ENCODE measurements at places on chromosomes 6 and 20.

GRCh38 chr6:75489025-75489424 lies 4.6 kb downstream of the FILIP1 start:
- DNase-seq, result no peak

DNA sequence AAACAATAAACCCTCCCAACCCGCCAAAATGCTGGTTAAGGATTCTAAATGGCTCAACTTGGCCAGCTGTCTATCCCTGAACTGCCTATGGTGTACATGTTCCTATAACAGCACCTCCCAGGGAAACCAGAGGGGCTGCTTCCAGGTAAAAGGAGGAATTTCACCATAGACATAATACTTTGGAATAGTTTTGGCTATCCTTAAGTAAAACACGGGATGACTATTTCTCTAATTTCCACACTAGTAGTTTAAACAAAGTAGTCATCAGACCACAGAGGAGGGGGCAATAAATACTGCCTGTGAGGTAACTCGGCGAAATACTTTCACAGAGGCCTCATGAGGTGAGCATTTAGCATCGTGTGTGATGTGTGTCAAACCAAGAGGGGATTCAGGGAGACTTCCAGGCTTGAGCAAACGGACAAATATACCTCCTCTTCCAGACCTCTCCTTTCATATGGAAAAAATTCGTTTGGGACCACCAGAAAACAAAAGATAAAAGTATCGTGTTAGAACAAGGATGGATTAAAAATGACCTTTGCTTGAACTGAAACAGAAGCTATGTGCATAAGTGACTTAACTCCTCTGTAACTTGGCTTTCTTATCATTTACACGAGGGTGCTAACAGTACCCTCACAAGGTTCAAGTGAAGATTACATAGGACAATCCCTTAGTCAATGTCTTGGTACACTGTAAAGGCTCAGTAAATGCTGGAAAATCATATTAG lies 1.0 kb upstream of the XRN2 start:
- no peak for DNase-seq

- DNase-seq, result no peak
Measured at GRCh38 chr6:89542866-89543265, 95.7 kb downstream of the LYRM2 start.

DNA sequence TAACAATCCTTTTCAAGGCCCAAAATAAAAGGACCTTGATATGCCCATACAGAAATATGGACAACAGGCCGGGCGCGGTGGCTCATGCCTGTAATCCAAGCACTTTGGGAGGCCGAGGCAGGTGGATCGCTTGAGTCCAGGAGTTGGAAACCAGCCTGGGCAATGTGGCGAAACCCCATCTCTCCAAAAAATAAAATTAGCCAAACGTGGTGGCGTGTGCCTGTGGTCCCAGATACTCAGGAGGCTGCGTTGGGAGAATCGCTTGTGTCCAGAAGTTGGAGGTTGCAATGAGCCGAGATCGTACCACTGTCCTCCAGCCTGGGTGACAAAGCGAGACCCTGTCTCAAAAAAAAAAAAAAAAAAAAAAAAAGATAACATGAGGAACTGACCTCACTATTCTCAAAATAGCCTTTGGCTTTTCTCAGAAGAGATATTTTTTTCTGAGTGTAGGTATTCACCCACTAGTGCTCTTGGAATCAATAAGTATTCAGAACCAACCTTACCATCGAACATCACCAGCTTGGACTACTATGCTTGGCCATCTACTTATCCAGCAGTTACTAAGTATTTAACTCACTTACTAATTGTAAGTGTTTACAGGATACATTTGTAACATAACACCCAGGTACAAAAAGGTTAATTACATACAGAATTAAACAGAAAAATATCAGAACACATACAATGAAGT lies 99.2 kb downstream of the OR2B2 start:
- no peak for DNase-seq

GRCh38 chr6:11622156-11622555 lies 84.6 kb downstream of the TMEM170B start:
- DNase-seq, result no peak

GRCh38 chr20:4788314-4788713 lies 66.6 kb downstream of the PRND start:
- DNase-seq, result no peak

DNA sequence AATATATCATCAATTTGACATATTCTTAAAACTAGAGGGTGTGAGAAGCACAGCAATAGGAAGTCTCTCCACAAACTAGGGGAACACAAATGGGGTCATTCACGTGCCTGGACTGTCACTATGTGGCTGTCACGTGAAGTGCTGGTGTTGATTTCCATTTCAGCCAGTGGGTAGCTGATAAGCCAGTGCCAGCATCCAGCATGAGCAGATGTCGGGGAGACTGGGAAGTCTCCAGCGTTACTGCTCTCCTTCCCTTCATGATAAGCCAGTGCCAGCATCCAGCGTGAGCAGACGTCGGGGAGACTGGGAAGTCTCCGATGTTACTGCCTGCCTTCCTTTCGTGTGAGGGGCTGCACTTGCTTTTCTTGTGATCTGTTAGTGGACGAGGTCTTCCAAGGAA lies 5.6 kb upstream of the SLC17A9 start:
- DNase-seq, result no peak

DNA sequence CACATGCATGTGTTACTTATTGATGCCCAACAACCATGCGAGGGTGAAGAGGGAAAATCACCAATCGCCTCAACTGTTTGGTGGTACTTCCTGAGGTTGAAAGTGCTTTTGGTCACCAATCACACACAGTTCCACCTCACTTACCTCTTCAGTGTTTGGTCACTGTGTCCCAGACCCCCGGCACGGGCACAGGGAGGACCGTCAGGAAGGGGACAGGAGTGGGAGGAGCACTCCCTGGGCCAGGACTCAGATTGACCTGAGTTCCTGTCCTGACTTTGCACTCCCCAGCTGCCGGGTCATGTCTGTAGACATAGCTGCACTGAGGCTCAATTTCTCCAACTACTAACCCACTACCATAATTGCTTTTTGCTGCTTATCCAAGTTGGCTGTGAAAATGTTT lies 74.2 kb upstream of the PBOV1 start:
- DNase-seq, result no peak

DNA sequence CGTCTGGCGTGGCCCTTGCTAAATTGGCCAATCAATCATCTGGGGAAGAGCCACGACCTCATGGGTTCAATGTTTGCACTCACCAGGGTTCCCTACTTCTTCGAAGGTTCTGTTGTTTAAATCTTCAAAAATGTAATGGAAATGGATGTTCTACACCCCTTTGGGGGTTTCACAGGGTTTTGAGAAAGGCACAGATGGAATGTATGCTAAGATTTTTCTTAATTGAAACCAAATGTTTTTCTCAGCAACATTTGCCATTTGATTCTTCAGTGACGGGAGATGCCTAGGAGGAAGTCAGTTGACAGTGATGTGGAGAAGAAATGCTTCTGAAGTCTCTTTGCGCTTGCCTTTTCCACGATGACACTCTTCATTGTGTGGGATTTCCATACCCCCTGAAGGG lies 312.3 kb downstream of the ESR1 start:
- no peak for DNase-seq

DNA sequence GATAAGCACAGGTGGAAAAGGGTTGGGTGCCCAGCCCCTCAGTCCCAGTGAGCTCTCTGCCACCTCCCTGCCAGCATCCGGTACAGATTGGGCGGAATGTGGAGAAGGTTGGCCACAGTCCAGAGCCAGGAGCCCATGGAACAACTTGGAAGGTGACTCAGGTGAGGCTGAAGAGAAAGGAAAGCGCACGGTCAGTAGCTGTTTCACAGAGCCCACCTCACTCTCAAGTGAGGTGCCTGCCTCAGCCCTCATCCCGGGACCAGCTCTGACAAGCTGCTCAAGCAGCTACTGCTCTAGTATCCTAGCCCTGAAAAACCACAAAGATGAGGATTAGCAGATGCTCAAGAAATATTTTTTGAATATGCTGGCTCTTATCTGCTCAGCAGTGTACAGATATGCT lies 1.1 kb upstream of the MMP24OS start:
- DNase-seq, result no peak

- DNase-seq, result no peak
Measured at GRCh38 chr6:7328243-7328642, 15.2 kb upstream of the SSR1 start.

GRCh38 chr20:44598423-44599305 lies 16.3 kb downstream of the PKIG start:
- DNase-seq, result no peak

DNA sequence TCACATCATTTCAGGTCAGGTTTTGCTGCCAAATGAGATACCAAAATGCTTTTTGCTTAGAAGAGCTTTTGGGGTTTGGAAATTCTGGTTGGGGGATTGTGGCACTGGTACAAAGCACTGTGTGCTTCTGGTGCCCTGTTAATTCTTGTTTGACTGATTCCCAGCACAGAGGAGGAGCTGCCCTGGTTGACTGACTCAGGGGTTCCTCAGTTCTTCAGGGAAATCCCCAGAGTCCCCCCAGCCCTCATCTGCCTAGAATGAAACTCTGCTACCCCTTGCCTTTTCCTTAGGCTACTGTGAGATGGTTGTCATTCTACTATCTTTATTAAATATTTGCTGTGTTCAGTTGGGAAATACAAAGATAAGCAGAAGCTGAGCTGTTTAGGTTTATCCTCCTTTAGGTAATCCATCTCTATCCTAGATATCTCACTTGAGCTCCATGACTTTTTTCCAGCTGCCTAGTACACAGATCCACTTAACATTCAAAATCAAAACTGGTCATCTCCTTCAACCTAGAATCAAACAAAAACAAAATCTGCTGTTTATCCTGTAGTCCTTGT lies 24.9 kb upstream of the TSPYL1 start:
- no peak for DNase-seq

DNA sequence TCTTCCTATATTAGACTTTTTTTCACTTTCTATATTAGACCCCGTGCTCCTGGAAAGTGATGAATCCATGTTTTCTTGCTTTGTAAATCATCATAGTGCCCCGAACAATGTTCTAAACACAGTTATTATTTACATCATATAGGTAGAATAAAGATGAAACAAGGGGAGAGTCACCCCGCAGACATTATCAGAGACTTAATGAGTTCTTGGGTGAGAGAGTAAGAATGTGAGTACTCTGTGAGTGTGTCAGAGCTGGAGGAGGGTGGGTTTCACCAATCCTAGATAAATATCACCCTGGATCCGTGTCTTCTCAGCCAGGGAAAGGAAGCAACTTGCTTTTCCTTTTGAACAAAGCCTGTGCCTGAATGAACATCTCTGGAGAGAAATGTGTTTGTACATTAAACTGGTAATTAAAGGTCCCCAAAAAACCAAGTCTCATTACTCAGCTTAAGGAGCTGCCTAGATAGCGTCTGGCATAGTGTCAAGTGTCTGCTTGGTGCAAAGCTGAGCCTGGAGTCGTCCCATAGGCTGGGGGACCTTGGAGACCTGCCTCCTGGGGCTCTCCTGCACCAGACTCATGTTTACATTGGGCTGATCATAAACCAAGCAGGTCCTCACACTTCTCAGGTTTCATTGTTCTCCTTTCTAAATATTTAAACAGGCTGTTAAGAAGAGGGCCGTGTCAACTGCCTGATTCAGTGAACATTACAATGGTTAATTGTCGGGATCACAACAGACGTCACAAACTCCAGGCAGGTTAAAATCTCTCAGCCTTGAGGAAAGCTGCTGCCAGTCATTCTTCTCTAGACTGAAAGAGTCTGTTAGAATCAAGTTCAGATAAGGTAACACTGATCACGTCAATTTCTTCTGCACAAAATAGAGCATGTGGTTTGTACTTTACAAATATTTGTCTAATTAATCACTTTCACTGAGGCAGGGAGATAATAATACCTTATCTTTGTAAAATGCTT lies 179.7 kb upstream of the MYLIP start:
- DNase-seq, result no peak

DNA sequence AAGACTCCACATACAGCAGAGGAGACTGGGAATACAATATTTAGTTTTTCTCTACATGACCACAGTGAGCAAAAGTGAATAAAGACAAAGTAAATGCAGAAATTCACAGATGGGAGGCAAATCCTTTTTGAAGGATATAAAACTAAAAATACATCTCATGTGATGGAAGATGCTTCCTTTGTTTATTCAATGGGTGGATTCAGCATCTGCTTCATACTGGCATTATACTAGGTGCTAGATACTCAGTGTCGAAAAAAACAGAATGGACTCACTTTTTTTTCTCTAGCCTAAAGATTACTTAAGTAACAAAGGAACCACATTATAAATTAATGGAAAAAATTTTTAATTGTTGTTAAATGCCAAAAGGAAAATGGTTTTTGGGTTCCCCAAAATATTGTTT lies 216.2 kb downstream of the TRDN start:
- DNase-seq, result no peak

DNA sequence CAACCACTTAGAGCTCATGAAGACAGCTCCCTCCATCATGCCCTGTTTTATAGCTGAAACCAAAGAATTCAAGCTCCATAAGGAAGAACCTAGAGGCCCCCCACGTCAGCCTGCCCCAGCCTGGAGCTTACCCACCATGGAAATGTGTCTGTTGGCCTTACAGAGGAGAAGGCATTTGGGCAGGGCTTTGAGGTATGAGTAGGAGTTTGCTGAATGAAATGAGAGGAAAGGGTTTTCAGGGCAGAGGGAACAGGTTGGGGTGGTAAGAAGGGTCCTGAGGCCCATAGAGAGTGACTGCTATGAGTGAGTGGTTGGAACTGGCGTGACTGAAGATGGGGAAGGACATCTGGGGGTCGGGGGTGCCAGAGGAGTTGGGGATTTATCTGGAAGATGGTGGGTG lies 12.7 kb upstream of the GATA5 start:
- no peak for DNase-seq

GRCh38 chr20:63082308-63082938 lies 75.7 kb upstream of the BHLHE23 start:
- no peak for DNase-seq

DNA sequence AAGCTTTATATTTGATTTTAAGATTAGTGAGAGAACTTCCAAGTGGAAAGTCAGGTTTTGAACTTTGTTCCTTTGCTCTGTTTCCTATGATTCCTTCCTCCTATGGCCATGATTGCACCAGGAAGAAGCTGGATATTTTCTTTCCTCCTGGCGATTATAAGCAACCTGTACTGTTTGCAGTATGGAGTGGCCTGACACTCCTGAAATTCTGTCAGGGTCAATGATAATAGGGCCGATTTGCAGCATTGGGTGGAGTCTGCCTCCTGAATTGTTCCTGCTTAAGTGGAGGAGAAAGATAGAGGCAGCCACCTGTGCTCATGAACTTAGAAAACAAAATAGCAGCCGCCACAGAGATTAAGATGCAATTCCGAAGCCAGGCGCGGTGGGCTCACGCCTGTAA lies 9.8 kb upstream of the FAM217A start:
- DNase-seq, result no peak

DNA sequence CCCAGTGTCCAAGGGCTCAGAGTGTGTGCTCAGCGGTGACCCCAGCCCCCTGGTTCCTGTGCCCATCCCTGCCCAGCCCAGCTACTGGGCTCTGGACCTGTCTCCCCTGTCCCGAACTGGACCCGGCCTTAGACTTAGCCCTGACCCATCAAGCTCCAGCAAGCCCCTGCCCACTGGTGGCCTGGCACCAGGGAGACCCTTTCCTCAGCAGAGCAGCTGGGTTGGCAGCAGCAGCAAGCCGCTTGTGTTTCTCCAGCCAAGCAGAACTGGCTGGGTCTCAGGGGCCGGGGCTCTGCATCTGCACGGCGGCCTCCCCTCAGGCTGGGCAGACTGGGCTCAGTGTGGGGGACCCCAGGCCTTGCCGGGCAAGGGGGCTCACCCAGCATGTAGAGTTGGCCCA lies 801 bp downstream of the SPDEF start:
- no peak for DNase-seq

Measured in hippocampal formation (tissue), 2 donors.